ENCODE measurements at places on chromosomes 7 and 10.

DNA sequence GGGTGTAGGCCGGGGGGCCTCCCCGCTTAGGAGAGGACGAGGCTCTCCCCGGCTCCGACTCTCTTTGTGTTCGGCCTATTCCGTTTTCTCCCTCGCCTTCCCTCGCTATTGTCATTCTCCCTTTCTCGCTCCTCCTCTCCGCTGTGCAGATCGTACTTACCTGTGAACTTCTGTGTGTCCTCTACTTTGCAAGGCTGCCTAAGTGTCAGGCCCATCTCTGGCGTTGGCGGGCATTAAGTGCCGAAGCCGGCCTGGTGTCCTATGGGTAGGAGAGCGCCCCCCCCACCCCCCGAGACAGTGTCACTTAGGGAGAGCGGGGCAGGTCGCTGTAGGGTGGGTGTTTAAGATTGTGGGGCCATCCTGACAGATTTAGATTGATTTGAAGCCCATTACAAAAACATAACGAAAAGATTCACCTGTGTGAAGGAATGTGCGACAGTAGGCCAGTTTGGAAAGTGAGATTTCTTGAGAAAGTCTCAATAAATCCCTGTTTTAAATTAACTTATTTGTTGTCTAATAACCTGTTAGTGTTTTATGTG lies 579 bp downstream of the RBM33 start:
- no peak for DNase-seq

GRCh38 chr10:97708976-97709946 lies 4.3 kb upstream of the MARVELD1 start:
- DNase-seq = no peak

GRCh38 chr7:140121326-140121725 lies 55.5 kb downstream of the KDM7A start:
- no peak for DNase-seq

DNA sequence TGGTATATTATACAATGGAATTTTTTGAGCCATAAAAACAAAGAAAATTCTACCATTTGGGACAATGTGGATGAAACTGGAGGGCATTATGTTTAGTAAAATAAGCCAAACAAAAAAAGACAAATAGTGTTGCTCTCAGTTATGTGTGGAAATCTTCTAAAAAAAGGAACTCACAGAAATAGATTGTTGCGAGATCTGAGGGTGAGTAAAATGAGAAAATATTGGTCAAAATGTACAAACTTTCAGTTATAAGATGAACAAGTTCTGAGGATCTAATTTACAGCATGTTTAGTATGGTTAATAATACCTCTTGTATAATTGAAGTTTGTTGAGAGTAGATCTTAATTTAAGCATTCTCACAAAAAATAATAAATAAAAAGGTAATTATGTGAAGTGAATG lies 291.2 kb downstream of the KIF20B start:
- no peak for DNase-seq

DNA sequence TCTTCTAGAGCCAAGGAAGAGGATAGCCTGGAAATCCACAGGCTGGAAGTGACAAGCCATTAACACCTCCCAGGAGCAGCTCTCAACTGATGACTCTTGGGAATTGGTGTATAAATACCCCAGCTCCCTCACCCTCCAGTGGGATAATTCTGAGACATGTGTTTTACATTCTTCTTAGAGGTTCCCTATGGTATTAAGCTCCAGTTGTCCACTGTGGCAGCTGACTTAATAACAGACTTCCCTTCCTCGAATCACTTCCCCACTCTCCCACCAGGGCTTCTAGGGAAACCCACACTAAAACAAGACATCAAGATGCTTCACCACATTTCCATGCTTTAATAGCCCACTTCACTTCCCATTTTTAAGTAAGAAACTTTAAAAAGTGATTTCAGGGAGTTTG lies 47.2 kb downstream of the FAM107B start:
- DNase-seq = no peak

GRCh38 chr10:100519311-100520051 lies at the start of gene SEC31B:
Gene SEC31B, minus strand, starts transcription at chr10:100519861. Its CDS starts 2,909 bp downstream, at chr10:100516952.
- no peak for DNase-seq

DNA sequence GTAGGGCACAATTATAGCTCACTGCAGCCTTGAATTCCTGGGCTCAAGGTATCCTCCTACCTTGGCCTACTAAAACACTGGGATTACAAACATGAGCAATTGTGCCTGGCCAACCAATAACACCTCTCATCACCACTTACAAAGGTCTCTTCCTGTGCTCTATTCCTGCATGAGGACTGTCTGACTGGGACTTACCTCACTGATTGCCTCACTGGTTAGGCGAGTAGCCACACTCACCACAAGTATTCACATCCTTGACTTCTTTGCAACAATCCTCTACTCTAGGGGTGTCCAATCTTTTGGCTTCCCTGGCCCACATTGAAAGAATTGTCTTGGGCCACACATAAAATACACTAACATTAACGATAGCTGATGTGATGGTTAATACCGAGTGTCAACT lies 22.6 kb upstream of the PDIA4 start:
- no peak for DNase-seq

GRCh38 chr7:133409421-133409820 lies 156.5 kb downstream of the EXOC4 start:
- no peak for DNase-seq
